ENCODE measurements at places on chromosomes 7 and 10.

DNA sequence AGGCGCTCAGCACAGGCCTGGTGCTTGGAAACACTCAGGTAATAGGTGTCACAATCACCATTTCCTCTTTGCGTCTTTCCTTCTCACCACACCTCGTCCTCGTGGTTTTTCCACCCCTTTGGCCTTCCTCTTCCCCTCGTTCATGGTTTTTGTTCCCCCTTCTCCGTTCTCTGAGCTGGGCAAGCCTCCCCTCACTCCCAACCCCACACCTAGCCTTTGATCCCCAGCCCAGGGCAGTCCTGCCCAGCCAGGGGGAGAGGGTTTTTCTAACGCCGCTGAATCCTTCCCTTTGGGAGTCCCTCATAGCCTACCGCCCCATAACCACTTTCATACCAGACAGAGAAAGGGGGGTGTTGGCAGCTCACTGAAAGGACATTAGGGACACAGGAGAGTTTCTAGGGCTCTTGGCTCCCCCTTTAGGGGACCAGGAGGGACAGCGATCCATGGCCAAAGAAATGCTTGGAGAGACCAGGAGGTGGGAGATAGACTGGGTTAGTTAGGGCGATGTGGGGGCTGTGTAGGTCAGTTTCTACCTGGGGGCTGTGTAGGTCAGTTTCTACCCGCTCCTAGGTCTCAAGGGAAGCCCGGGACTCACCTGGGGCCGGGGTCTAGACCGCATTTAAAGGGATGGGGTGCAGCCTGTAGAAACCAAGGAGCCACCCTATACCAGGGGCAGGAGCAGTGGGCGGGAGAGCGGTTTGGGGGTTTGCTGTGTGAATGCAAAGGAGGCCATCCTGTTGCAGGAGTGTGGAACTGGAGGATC, 1.4 kb downstream of the EPHB4 start:
- no peak for DNase-seq

GRCh38 chr7:136900005-136900404, 31.6 kb downstream of the CHRM2 start:
- no peak for DNase-seq

GRCh38 chr7:99369767-99370391, 4.7 kb upstream of the ARPC1B start:
- DNase-seq = no peak

DNA sequence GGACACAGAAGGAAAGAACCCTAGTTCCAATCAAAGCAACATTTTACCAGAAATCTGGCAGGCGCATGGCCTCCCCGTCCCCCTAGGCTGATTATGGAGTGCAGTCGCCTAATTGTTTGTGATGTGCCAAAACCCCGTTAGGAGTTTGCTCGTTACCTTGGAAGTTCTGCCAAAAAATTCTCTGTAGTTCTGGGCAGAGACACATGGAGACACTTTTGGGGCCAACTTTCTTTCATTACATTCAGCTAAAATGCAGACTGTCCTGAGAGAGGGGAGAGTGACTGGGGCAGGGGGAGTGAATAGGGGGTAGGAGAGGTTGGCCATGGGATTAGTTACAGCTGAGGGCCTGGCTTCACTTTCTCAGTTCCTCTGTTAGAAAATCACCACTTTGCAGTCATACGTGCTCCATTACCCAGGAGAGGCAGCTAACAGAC, 158.0 kb upstream of the NPVF start:
- DNase-seq = no peak

DNA sequence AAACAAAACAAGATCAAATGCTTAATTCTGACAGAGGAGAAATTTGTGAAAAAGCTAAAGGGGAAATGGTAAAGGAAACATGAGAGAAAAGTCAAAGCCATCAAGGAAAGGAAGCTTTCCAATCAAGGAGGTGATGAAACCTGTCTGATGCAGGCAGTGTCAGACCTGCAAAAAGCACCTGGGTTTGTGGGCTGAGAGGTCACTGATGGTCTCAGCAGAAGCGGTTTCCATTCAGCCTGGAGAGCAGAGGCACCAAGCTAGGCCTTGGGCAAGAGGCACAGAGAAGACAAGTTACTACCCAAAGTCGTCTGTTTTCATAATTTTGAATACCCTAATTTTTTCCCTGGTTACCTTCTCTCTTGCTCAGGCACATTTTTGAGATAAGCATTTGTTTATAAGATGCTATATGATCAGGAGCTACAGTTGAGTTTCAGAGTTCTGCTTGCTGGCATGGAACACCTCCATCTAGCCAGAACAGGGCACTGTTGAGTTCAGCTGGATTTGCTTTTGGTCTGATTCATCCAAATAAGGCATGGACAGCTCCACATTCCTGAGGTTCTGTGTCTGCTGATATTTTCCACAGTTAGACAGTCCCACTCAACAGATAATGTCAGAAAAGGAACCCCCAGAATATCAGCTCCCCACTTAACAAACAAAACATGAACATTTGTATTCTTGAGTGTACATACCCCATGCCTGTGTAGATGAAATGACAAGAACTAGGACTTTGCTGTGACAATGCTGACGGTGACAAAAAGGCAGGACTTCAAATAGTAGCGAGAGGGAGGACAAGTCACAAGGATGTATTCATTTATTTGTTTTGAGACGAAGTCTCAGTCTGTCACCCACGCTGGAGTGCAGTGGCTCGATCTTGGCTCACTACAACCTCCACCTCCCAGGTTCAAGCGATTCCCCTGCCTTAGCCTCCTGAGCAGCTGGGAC, 4.9 kb upstream of the PPIA start:
- DNase-seq = no peak

DNA sequence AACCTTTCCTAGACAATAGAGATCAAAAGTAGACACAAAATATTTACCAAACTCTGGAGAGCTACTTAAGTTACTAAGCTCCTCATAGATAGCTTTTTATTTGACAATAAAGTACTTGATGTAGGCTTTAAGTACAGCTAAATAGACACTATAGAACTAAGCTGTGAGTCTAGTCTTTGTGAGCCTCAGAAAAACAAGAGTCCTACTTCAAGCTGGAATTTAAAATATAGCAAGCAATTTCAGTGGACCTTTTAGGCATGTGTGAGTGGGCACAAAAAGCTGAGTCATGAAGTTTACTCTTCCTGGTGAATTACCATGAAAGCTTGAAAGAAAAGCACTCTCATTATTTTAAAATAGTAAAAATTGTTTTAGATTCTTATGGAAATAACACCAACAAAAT, 76.1 kb downstream of the ADD3 start:
- DNase-seq = no peak

DNA sequence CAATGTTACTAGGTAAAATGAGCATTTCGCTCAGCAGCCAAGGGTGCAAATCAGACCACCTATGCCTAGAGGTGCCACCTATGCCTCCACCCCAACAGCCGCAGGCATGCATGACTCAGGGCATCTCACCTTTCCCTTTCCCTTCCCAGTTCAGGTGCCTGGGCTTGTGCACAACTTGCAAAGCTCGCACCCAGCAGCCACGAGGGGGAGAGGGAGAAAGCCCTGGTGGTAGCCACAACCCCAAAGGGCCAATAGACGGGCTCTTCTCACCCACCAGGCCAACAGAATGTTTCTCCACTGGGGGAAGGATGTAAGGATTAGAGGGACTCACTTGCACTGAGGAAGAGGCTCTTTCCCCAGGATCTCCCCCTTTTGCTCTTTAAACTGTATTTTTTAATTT, 462.3 kb upstream of the PCDH15 start:
- DNase-seq = no peak

GRCh38 chr10:68558478-68558877, 1.7 kb upstream of the TET1 start:
- no peak for DNase-seq

GRCh38 chr7:8176370-8177081, 85.4 kb downstream of the ICA1 start:
- DNase-seq = no peak

- DNase-seq = no peak
These were observed 1.1 kb downstream of the PIK3AP1 start for GRCh38 chr10:96719200-96719599.

- peak; percentile 85 for DNase-seq
These were observed 94.5 kb downstream of the SEC61G start for GRCh38 chr7:54664235-54665228.

DNA sequence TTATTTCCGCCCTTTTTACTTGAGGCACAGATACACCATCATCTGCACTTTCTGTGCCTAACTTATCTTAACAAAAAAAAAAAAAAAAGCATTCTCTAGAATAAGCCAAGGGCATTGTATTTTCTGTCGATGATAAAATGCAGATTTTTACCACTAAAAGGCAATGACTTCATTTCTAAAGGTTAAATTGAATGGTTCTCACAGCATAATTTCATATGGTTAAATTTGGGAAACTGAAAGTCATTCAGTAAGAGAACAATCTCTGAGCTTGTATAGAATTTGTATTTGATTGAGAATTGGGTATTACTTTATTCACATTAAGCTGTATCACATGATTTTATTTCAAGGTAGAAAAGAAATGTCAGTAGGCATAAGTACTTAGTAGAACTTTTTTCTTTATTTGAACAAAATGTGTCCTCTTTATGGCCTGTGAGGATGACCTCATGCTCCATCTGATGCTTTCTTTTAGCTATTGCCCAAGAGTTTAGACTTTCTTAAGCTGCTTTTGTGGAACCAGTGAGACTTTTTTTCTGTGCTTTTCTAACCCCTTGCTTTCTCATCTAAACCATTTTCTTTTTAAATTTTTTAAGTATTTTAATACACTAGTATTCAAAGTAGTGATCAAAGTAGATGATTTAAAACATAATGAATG, 110.3 kb downstream of the LRRC4 start:
- DNase-seq = no peak

DNA sequence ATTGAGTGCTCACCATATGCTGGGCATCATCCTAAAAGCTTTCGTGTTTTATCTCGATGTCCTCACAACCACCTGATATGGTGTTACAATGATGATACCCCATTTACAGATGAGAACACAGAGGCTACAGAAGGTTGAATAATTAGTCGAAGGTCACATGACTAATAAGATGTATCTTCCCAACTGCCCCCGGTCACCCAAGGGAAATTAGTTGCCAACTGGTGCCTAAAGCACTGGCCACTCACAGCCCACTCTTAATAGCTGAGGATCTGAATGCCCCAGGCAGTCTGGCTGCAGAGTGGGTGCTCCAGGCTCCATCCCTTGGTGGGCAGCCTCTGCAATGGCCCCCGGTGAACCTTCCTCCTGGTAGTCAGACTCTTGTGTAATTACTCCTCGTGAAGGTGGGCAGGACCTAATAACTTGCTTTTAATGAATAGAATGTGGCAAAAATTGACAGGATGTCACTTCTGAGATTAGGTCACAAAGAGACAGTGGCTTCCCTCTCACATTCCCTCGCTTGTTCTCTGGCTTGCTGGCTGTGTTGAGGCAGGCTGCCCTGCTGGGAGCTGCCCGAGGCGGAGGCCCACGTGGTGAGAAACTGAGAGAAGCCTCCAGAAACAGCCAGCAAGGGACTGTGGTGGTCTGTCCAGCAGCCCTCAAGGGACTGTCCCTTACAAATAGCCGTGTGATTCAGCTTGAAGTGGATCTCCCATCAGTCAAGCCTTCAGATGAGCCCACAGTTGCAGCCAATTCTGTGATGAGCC, 109.4 kb downstream of the ARHGAP22 start:
- DNase-seq = no peak

DNA sequence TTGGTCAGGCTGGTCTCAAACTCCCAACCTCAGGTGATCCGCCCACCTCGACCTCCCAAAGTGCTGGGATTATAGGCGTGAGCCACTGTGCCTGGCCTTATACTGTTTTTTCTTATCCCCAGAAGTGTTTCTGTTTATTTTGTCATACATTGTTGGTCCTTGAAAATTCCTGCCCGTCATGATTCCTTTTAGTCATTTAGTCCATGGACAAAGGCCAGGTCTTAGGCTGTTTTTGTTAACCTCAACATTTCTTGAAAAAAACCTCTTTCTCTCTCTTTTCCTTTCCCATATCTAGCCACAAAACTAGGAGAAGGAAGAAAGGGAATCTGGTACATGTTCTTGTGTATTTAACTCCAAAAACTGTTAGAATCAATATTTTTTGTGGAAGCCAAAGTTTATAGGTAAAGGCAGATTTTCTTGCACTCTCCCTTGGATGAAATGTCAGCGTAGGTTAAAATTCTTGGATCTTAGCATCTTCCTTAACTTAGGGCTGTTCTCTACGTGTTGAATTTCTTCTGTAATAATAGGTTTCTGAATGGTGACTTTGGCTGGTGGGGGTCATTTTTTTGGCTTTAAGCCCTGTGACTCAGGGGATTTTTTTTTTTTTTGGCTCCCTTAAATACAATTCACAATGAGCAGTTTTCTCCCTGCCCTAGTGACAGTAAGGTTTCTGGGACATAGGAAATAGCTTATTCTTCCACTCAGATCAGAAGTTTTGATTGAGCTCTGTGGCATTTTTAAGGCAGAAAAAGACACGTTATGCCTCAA, 500.8 kb downstream of the AUTS2 start:
- no peak for DNase-seq

DNA sequence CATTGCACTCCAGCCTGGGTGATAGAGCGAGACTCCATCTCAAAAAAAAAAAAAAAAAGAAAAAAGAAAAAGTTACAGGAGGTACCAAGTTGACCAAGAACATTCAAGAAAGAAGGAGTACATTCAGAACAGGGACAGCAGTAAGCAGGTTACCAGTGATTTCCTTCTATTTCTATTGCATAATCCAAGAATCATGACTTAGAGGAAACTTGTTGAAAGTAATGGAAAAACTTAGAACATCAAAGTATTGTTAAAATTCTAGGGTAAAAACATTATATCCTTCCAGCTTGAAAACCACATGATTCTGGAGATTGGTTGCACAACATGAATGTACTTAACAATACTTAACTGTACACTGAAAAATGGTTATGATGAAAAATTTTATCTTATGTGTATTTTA, 25.2 kb downstream of the RAPGEF5 start:
- no peak for DNase-seq

DNA sequence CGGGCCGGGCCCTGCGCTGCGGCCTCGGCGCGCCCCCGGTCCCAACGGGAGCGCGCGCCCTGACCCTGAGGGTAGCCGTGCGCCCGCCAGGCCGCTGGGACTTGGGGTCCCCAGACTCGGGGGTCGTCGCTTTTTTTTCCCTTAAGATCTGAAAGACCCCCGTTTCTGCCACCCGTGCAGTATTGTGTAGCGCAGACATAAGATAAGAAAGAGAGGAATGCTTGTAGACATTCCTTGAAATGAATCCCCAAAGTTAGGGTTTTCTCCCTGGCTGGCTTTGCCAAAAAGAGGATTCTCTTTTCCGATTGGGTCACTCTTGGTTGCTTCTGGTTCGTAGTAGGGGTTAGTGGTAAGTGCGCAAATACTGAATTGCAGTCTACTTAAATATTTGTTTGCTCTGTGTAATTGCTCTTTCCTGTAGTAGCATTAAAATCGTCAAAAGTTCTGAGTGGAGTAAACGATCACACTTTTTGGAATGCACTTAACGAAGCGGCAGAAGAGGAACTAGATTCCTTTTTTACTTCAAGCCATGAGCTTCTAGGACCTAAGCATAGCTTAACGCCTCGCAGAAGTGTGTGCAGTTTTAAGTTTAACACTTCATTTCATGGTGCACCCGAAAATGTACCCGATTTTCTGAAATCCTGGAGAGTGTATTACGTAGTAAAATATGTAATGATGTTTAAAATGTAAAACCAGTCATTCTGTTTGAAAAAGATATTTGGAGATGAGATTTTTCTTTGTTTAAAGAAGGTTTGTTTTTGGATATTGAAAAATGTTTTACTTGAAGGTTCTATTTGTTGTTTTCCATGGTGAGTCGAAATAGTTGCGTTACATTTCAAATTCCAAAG, 1.3 kb downstream of the CUL1 start:
- no peak for DNase-seq

All from type B pancreatic cell (in vitro differentiated cells).